SW 1271 (cell line): ENCODE measurements at places on chromosomes 12 and 14.

GRCh38 chr12:82176026-82176425 is 182.2 kb downstream of the CCDC59 start:
- DNase-seq = no peak

DNA sequence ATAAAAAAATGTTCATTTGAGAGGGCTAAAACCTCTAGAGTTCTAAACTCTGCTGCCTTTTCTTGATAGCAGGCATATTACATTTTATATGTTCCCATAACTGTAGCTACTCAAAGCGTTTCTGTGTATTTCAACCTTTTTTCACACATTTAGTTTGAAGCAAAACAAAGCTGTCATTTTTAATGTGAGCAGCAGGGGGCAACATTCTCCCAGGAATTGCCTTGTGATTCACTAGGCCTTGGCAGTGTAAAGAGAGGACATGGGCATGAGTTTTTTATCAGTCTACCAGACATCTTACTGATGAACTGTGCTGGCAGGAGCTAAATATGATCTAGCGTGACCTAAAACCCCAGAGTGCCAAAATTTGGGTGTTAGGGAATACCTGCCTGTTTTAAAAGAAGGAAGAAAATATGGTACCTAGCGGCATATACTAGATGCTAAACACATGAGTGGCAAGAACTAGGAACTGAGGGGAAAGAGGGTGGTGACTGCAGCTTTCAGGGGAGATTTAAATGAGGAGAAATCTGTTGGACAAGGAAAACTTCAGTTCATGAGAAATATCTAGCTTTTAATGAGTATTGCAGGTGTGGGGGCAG is 65.3 kb downstream of the IFT43 start:
- peak; percentile 39 for DNase-seq

DNA sequence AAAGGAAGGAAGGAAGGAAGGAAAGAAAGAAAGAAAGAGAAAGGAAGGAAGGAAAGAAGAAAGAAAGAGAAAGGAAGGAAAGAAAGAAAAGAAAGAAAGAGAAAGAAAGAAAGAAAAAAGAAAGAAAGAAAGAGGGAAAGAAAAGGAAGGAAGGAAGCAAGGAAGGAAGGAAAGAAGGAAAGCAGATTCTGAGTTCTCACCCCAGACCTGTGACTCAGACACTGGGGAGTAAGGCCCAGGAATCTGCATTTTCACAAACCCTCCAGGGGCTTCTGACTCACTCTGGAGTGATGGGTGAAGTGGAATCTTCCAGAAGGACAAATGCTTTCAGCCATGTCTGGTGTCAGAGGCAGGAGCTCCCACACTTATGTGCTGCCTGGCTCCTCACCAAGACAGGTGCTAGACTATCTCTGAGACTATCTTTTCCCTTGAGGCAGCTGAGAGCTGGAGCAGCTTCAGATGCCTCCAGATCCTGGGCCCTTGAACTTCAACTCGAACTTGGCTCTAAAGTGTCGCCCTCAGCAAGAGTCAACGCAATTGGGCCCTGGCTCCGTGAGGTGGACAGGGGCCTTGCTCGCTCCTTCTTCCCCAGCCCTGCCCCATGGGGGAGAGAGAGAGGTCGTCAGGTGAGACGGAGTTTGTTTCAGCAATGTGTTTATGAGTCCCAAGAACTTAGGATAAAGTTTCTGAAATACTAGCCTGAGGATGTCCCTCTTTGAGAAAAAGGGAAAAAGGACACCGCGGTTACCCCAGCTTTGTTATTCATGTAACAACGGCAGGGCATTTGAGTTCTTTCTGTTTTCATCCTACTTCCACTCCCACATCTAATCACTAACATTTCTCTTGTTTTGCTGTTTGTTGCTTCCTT is 19.8 kb upstream of the SCARB1 start:
- DNase-seq = no peak

- no peak for DNase-seq
Measured at GRCh38 chr12:1915082-1915968, 3.1 kb downstream of the CACNA2D4 start.

DNA sequence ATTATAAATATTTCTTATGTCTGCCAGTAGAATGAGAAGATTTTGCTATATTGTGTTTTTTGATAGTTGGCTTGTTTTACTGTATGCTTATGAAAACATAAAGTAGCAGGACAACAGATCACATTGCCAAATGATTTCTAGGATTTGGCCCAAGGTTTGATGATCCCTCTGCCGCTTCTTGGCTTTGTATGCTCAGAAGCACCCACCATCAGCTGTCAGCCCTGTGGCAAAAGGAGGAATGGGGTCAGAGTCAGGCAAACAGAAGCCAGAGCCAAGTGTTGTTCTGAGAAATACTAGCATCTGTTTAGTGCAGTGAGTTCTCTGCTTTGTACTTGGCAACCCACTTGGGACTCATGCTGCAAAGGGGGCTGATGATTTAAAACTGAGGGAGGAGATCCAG is 152.2 kb downstream of the PDE3A start:
- DNase-seq = no peak

- no peak for DNase-seq
Measured at GRCh38 chr14:83163016-83163415, 1629.4 kb upstream of the SEL1L start.

DNA sequence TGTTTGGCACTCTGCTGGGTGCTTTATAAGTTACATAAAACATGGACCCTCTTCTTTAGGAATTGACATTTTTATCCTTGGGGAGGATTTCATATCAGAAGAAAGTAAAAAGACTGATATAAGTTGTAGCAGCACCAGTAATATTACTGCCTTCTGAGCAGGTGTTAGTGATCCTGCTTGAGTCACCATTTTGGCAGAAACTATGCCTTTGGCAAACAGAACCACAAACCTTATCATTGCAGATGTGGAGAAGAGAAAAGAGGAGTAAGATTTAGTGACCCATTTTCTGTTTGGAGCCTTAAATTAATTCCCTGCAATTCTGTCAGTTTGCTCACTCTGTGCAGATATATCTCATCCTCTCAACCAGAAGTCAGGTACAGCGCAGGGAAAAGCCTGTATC is 23.0 kb downstream of the ZNF410 start:
- no peak for DNase-seq

DNA sequence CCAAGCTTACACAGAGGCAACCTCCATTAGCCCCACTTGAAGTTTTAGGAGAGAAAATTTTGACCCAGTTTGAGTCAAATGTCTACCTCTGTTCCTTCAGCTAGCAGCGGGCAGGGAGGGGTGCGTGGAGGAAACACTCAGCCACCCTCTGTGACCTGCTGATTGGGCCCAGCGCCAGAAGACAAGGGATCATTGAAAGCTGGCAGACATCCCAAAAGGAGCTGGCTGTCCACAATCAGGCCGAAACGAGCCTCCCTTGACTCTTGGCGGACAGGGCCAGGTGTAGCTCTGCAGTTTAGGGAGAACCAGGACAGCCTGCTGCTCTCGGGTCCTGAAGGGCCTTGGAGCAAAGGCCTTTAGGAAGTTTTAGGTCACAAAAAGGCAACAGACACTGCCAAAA is 41.3 kb downstream of the CD9 start:
- no peak for DNase-seq

GRCh38 chr12:68932128-68932960 is 627 bp downstream of the CPM start:
- peak; percentile 48 for DNase-seq

- DNase-seq = no peak
Measured at GRCh38 chr12:64696080-64696741, 63.0 kb downstream of the GNS start.

- no peak for DNase-seq
Measured at GRCh38 chr14:37147310-37147880, 25.0 kb downstream of the SLC25A21 start.

GRCh38 chr12:108822497-108823205 is 34.7 kb downstream of the SSH1 start:
- DNase-seq = no peak

- DNase-seq = no peak
Measured at GRCh38 chr12:25578411-25579143, 25.5 kb upstream of the LMNTD1 start.

DNA sequence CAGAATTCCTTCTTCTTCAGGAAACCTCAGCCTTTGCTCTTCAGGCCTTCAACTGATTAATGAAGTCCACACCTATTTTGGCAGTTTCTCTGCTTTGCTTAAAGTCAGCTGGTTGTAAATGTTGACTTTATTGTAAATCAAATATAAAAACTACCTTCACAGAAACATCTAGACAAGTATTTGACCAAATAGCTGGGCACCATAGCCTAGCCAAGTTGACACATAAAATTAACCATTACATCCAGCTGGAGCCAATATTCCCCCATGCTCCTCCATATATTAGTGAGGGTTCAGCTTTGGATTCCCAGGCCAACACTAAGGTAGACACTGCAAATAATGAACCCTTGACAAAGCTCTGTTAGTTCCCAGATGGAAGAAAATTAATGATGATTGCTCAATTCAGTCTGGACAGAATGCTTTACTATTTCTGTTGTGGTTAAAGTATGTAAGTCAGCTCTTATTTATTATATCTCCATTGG is 125.5 kb downstream of the ZFP36L1 start:
- no peak for DNase-seq

GRCh38 chr14:59768855-59769375 is 101.7 kb downstream of the RTN1 start:
- no peak for DNase-seq

GRCh38 chr14:22540293-22540692 is 48.7 kb downstream of the DAD1 start:
- DNase-seq = no peak

DNA sequence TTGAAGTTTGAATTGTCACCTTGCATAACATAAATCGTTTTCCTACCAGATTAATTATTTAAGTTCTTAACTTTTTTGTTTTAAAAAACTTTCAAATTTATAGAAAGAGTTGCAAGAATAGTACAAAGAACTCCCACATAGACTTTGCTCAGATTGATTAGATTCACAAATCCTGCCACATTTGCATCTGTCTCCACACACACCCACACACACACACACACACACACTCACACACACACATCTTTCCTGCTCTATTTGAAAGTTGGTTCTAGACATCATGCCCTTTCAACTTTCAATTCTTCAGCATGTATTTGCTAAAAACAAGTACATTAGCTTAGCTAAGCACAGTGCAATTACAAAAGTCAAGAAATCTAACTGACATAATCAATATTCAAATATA is 184.0 kb downstream of the ITPR2 start:
- no peak for DNase-seq

- DNase-seq = no peak
Measured at GRCh38 chr12:124862768-124863415, 772 bp downstream of the SCARB1 start.

DNA sequence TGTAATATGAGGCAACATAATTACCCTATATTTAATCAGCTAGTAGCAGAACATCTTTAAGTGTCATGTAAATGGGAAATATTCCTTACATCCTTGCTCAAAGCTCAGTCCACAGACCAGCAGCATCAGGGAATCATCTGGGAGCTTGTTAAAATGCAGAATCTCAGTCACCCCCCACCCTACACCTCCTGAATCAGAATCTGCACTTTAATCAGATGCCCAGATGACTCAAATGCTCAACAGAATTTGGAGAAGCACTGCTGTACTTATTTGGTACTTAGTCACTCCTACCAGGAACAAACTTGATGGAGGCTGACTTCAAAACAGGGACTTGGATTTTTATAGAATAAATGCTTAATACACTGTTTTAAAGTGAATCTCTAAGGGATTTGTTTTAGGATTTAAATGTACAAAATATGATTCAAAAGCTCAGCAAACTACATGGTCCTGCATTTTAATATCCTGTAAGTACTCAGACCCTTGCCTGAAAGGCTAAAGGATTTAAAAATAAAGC is 96.5 kb downstream of the ARMH4 start:
- no peak for DNase-seq

DNA sequence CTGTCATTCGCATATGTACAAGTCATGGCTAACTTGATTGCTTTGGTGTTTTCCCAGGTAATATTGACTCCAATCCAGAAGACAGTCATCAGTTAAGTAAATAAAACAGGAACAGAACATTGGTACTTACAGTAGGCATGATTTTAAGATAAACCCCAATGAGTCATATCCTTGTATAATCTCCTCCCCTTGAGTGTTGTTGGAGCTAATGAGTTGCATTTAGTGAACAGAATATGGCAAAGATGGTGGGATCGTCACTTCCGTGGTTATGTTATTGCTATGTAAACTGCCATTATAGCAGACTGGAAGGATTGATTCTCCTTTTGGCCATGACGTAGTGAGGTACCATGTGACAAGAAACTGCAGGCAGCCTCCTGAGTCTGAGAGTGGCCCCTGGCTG is 102.2 kb downstream of the TMX1 start:
- DNase-seq = peak; percentile 26

- peak; percentile 26 for DNase-seq
Measured at GRCh38 chr14:83164016-83164415, 1630.4 kb upstream of the SEL1L start.

GRCh38 chr14:87638196-87638595 is 354.8 kb downstream of the GALC start:
- no peak for DNase-seq

GRCh38 chr14:92951912-92952471 is 29.0 kb downstream of the CHGA start:
- no peak for DNase-seq

GRCh38 chr14:99579120-99579836 is 24.7 kb downstream of the CCDC85C start:
- no peak for DNase-seq

DNA sequence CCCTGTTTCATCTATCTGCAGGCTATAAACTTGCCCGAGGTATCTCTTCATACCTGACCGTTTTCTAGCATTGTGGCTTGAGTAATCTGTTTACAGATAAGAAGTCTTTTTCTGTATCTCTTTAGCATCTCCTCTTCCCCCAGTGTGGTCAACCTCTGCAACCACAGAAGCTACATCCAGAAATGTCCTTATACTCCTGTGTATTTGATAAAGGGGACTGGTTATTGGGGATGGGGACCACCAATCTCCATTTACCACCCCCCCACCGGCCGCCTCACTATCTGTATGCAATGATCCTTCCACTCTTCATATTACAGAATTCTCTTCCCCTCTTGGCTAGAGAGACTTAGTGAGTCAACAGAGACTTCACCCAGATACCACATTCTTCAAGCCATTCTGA is 3.4 kb upstream of the RPAP3 start:
- no peak for DNase-seq

DNA sequence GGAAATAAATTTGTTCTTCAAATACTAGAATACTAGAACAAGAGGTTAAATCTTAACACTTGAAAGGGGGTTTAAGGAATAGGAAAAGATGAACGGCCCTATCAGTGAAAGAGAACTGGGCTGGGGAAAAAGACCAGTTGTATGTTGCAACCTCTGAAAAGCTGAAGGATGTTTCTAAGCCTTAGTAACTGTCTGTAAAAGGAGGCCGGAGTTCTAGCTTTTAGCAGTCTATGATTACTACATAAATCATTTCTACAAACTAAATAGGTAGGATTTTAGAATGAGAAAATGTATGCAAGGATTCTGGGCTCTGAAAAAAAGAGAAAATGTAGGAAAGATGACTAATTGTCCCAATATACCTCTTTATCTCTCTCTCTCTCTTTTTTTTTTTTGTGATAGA is 4.9 kb downstream of the CERS5 start:
- no peak for DNase-seq

- no peak for DNase-seq
Measured at GRCh38 chr12:132284827-132285741, 44.3 kb downstream of the GALNT9 start.

DNA sequence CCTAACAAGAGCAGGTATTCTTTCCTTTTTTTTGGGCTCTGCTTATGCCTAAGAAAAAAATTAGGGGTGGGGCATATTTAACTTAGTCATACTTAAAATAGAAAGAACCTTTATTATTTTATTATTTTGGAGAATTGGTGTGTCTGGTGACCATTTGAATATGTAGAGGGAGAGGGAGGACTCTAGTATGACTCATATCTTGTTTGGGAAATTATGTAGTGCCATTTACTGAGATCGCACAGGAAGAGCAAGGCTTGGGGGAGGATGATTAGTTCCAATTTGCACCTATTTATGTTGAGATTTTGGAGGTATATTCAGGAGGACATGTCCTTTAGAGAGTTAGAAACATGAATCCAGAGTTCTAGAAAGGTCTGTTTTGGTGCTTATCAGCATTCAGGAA is 9.9 kb downstream of the ZNF410 start:
- no peak for DNase-seq
